ENCODE measurements at places on chromosomes 4 and X.

DNA sequence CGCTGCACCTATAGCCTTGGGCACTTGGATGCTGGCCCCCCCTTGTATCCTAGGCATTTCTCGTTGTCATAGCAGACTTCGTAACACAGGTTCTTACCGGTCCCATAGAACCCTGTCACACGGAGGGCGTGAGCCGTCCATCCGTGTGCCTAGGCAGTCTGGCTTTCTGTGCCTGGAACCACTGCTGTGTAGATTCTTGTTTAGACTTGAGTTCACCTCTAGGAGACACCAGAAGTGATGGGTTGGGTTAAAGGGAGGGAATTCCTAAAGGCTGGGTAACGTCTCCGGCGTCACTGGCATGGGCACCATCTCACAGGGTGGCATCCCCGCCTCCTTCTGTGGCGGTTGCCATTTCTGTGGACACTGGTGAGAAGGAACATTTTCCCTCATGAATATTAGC lies 13.5 kb upstream of the NKX1-1 start:
- no peak for DNase-seq

GRCh38 chrX:115192244-115192700 lies 3.1 kb downstream of the RBMXL3 start:
- no peak for DNase-seq

DNA sequence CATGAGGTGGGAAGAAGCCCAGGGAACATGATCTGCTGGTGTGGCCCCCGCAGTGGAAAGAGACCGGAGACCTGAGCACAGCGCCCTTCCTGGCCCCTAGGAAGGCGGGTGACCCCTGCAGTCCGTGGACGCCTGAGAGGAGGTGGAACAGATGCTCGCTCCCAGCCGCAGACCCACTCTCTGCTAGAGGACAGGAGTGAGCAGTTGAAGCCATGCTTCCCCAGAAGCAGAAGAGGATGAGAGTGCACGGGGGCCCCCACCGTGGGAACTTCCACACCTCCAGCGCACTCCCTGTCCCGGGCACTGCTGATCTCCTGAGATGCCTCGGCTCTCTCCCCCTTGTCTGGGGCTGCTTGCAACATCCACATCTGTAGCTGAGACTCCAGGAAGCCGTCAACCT lies 62.2 kb downstream of the GPR143 start:
- no peak for DNase-seq

- no peak for DNase-seq
These were observed 9.6 kb upstream of the KLHL8 start for GRCh38 chr4:87229979-87230378.

- no peak for DNase-seq
These were observed 87.8 kb upstream of the NPNT start for GRCh38 chr4:105807496-105807895.

DNA sequence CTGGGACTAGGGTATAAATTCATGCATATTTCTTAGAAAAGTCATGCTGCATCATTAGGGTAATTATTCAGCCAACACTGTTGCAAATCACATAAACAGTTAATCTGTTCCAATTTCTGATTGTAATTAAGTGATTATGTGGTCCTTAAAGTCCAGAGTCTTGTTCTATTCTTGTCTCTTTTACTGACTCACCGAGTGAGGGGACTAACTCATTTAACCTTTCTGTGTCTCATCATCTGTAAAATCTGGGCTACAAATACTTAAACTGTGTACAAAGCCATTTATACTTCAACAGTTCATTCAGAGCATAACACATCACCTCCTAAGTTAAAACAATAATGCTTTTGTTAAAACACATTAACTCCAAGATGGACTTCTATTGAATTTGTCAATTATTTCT lies 65.4 kb upstream of the KLHL13 start:
- no peak for DNase-seq

DNA sequence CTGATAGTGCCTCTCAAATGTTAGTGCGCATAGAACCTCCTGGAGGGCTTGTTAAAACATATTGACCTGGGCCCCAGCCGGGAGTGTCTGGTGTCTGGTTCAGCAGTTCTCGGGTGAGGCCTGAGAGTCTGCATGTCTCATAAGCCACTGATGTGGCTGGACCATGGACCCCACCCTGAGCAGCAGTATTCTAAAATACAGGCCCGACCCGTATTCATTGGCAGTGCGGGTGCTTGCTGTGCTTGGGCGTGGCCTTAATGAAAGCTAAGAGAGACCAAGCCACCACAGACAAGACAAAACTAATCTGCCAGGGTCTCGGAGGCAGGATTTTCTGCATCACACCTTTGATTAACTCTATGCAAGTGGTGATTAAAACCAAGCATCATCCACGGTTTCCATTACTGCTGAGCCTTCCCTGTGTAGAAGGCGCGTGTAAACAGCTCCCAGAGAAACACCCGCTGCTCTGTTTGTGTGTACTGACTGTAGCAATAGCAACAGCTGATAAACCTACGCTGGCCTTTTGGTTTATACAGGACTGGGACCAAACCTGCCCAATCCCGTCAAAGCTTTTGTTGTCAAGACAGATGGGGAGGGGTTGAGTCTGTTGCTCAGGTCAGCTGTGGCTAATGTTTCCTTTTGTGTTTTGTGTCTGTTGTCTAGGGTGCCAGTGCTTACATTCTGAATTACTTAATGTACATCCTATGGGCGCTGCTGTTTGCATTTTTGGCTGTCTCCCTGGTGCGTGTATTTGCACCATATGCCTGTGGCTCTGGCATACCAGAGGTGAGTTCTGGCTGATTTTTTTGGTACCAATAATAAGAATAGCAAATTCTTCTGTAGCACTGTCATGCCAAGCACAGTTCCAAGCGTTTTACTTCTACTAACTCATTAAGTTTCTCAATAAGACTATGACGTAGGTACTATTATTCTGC lies 40.8 kb downstream of the CLCN4 start:
- no peak for DNase-seq

DNA sequence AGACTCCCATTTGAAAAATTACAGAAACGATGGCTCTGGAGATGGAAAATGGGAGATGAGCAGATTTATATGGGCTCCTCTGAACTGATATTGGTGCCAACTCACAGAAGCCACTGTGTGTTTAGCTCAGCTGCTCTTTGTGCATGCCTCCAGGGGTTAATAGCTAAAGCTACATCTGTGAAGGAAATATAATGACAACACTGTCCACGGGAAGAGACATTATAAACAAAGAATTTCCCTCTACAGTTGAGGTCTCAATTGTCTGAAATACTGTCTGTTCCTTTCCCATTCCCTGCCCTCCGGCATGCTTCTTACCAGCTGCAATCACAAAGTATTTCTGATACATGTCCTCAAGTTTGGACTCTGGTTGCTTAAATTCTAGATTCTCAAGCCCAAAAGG lies 40.4 kb downstream of the PPA2 start:
- no peak for DNase-seq

- DNase-seq, result no peak
These were observed 616 bp upstream of the KLHL34 start for GRCh38 chrX:21658746-21659145.

GRCh38 chr4:183637461-183637860 lies 21.5 kb downstream of the RWDD4 start:
- DNase-seq, result no peak

- DNase-seq, result no peak
These were observed 11.0 kb downstream of the STIM2 start for GRCh38 chr4:26871611-26872010.

DNA sequence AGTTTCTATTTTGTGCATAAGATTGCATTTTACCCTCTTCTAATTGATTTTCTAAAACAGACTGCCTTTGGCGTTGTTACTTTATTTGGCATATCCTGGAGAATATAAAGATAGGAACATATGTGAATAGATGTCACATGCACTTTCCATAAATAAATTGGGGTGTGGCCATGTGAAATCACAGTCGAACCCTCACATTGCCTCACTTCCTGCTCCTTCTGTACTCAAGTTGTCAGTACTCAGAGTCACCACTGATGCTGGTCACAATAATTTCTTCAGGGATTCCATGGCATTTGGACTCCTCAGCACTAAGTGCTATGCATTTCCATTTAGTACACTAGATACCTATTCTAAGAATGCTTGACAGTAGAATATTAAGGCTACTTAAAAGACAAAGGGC lies 1.4 kb upstream of the EMCN start:
- DNase-seq, result no peak

DNA sequence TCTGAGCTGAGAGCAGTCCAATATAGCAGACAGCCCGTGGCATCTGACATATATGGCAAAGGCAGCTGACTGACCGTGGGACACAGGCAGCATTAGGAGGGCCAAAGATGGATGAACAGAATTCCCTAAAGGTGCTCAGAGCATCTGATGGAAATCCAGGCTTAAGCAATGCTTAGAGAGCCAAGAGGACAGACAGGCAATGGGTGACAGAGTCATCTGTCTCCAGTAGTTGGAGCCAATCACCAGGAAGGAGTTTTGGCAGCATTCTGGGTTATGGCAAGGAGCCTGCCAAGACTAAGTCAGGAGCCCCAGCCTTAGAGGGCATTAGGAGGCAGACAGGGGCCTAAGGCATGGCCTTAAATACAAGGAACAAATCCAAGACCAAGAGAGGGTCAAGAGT lies 153.3 kb upstream of the USP9X start:
- DNase-seq, result no peak

GRCh38 chr4:12852338-12853307 lies 631.5 kb downstream of the RAB28 start:
- DNase-seq, result peak; percentile 17

- DNase-seq, result no peak
These were observed 15.8 kb downstream of the ART3 start for GRCh38 chr4:76090241-76090691.

DNA sequence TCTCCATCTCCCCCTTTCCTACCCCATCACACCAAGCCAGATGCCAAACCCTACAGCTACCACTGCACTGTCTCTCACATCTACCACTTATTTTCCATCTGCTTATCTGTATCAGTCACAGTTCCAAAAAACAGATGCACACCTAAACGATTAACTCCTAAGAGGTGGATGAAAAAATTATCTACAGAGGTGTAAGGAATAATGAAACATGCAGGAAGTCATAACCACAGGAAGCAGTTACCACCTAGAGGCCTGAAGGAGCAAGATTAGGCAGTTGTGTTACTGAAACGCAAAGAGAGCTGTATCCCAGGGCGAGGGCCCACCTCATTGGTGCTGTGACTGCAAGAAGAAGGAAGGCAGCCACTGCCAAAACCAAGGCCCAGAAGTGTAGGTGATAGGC lies 87.8 kb upstream of the FAM241A start:
- no peak for DNase-seq

GRCh38 chr4:74016068-74016467 lies 17.6 kb upstream of the CXCL5 start:
- no peak for DNase-seq

GRCh38 chr4:8218371-8219031 lies 19.4 kb downstream of the SH3TC1 start:
- no peak for DNase-seq

DNA sequence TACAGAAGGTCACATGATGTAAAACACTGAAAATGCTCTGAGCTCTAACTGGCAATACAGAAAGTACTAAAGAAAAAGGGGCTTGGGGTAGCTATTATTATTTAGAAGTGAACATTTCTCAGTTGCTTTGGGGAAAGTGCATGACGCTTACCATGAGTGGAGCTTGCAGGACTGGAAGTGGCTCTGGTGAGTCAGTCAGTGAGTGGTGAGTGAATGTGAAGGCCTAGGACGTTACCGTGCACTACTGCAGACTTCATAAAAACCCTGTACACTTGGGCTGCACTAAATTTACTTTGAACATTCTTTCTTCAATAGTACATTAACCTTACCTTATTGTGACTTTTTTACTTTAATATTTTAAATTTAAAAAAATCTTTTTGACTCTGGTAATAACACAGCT lies 89.3 kb upstream of the ENPP6 start:
- no peak for DNase-seq

DNA sequence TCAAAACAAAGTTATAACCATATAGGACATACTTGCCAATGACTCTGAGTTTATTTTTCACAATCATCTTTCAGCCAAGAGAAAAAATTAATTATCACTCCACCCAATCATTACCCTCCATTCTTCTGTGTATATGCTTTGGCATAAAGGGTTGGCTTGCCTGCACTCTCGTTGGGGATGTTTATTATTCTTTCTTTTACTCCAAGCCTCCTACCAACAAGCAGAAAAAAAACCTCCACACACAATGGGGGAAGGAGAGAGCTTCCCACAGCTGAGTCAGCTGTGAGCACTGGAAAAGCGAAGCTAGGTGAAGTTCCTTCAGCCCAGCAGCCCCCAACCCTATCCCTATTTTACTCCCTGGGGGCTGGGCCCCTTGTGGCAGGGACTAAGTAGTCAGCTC lies 1.5 kb downstream of the OPHN1 start:
- DNase-seq, result no peak

DNA sequence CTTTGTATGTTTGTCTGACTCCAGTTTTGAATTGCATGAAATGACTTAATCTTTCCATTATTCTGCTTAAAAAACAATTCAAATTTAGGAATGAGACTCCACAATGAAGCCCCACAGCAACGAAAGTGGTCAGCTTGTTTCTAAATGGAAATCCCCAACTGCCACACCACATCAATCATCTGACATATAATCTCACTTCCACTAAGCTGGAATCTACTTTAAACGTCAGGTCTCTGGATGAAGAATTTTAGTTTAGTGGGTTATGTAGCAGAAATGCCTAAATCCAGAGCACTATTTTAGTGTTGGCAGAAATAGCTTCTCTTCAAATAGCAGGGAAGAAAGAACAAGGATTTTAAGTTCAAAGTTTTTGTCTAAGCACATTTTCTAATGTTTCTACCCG lies 1.7 kb upstream of the BMP2K start:
- no peak for DNase-seq

DNA sequence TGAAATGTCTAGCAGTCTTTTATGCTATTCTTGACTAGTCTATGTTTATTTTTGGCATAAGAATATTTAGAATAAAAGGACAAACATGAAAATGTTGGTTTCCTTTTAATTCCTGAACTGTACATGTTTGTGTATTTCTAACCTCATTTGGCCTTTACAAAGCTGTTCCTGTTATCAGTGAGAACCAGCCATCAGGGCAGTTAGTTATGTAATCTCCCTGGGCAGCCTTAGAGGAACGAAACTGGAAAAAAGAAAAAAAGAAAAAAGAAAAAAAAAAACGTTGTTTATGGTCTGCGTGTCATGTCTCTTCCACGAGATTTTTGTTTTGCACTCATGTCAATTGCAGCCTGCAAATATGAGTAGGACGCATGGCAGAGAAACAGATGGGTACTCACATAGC lies 193.7 kb downstream of the MAGEB5 start:
- DNase-seq, result no peak

DNA sequence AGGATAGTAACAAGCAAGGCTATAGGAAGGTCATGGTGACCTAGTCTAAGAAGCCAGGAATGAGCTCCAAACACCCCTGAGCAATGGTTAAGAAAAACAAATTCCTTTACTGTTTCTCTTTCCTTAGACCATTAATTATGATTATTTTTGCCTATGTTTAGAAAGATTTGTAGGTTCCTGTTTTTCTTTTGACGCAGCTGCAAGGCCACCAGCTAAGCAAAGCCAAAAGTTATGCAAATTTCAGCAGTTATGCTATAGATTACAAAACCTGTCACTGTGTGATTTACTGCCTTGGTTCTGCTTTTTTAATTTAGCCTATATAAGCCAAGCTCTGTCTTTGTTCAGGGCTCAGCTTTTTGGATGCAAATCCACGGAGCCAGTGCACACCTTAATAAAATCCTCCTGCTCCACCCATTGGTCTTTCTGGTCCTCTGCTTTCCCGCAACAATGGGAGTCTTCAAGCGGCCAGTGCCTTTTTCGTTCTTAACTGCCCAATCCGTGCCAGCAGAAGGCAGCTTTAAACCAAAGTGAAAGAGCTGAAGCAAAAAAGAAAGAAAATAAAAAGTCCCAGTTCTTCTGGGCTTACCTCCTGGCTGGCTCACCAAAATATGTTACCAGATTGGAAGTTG lies 1.4 kb upstream of the CEP135 start:
- DNase-seq, result no peak
